Hematopoietic multipotent progenitor cell treated with erythropoietin and hydrocortisone succinate and interleukin-3 and kit ligand, for 4 days (in vitro differentiated cells): ENCODE measurements at places on chromosomes 4 and X.
A peak's percentile ranks its signal among the peaks of the same experiment; 100 is the strongest.

- no peak for DNase-seq
Observed at GRCh38 chr4:55503169-55503568, 43.5 kb downstream of the CLOCK start.

- no peak for DNase-seq
Observed at GRCh38 chrX:127884921-127885320, 167.3 kb downstream of the ACTRT1 start.

DNA sequence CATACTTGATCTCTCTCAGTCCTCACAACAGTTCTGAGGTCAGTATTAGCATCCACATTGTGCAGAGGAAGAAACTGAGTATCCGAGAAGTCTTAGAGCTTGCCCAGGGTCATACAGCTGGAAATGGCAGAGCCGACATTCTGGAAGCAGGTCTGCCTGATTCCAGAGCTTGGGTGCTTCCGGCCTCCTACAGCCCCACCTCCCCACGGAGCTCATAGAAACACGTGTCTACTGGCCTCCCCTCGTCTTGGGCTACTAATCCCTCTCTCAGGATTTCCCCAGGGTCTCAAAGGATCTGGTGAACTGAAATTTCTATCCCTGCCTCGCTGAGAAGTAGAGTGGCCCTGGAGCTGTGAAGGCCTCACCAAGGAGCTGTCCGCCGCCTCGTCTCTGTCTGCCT lies 12.0 kb upstream of the KDM5C start:
- no peak for DNase-seq

GRCh38 chrX:135295238-135295943 lies 13.9 kb upstream of the ETDC start:
- peak; percentile 66 for DNase-seq

DNA sequence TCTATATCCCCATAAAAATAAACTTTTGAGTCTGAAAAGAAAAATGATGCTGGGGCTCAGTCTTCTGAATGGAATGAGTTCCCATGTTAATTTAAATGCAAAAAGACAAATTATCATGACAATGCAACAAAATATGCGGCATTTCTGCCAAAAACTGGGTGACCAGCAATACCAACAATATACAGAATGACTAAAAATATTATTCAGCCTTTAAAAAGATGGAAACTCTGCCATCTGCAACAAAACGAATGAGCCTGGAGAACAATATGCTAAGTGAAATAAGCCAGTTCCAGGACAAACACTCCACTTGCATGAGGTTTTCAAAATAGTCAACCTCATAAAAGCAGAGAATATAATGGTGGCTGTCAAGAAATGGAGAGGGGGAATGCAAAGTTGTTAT lies 558.5 kb downstream of the IL15 start:
- DNase-seq: no peak

- no peak for DNase-seq
Observed at GRCh38 chr4:41532882-41533281, 5.1 kb upstream of the LIMCH1 start.

DNA sequence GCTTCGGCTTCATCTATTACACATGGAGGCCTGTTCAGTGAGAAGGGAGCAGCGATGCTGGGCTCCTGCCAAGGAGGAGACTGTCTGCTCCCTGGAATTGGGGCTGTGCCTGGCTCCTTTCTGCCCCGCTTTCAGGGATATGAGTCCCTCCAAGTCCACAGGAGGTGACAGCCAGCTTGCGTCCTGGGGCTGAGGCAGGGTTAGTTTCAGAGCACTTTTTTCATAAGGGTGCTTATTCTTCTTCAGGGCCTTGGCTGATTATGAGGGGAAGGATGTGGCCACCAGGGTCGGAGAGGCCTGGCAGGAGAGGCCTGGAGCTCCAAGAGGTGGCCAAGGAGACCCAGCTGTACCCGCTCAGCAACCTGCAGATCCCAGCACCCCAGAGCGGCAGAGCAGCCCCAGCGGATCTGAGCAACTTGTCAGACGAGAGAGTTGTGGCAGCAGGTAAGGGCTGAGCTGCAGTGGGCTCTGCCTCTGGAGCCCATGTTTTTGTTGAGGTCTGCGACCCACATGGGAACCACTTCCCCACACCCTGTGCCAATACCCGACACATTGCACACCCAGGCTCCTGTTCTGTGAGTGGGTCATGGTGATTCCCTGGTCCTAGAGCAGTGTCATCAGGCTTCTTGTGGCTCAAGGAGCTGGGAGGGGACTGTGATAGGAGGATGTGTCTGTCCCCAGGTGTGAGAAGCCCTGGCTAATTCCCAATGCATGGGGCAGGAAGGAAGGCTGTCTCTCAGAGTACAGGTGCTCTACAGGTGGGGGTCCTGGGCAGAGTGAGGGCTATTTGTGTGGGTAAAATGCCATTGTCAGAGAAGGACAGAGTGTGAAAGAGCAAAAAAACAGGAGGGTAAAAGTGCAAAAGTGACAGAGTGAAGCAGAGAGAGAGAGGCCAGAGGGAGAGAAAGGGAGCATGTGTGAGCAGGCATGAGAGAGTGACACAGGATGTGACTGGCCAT lies 47.4 kb downstream of the ZNF185 start:
- DNase-seq: no peak

DNA sequence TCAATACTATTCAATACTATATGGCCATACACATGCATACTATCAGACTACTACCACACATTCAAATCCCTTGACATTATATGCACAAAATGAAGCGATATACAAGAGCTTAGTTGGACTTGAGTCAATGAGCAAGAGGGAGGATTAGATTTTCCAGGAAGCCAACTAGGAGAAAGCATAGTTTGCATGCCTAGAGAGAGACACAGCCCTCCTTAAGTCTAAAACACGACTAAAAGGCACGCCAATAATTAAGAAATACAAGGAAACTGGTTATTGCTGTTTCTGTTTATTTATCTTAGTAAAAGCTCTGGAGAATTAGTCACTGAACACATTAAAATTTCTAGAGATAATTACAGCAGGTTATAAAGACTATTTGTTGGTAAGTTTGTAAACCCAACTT lies 21.8 kb downstream of the MBNL3 start:
- no peak for DNase-seq

- DNase-seq: no peak
Observed at GRCh38 chrX:64698317-64698716, 277.9 kb downstream of the ZC4H2 start.

GRCh38 chr4:184030764-184031163 lies 125.7 kb downstream of the STOX2 start:
- no peak for DNase-seq

- no peak for DNase-seq
Observed at GRCh38 chr4:28523681-28524190, 1663.1 kb downstream of the STIM2 start.

- DNase-seq: peak; percentile 49
Observed at GRCh38 chrX:119417842-119418241, 18.7 kb downstream of the SLC25A43 start.

GRCh38 chr4:147823130-147823529 lies 91.2 kb downstream of the ARHGAP10 start:
- DNase-seq: no peak

- no peak for DNase-seq
Observed at GRCh38 chr4:106529348-106530023, 160.9 kb upstream of the GIMD1 start.

- DNase-seq: no peak
Observed at GRCh38 chrX:2697306-2697705, 6.2 kb downstream of the CD99 start.

GRCh38 chr4:171279131-171279530 lies 534.1 kb upstream of the GALNTL6 start:
- DNase-seq: no peak

DNA sequence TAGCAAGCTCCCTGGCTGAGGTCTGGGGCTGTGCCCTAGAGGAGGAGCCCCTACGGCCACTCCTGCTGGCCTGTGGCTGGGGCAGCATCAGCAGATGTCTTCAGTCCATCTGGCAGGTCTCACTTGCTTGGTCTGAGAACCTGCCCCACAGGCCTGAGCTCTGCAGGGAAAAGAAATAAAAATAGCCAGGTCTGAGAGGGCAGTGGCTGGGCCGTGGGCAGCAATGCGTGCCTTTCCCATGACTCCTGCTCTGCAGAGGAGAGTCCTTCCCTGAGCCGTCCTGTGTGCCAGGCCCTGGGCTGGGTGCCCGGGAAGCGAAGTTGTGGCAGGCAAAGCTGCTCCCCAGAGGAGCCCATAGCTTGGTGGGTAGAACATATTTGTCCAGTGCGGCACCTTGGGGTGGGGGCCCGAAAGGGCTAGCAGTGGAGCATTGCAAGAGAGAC lies 11.3 kb upstream of the KIAA0232 start:
- DNase-seq: no peak

- DNase-seq: no peak
Observed at GRCh38 chr4:52266537-52267137, 215.5 kb downstream of the SPATA18 start.

GRCh38 chrX:39260965-39261364 lies 459.7 kb downstream of the MID1IP1 start:
- DNase-seq: peak; percentile 4

- DNase-seq: no peak
Observed at GRCh38 chrX:7164174-7164573, 16.2 kb upstream of the PUDP start.

DNA sequence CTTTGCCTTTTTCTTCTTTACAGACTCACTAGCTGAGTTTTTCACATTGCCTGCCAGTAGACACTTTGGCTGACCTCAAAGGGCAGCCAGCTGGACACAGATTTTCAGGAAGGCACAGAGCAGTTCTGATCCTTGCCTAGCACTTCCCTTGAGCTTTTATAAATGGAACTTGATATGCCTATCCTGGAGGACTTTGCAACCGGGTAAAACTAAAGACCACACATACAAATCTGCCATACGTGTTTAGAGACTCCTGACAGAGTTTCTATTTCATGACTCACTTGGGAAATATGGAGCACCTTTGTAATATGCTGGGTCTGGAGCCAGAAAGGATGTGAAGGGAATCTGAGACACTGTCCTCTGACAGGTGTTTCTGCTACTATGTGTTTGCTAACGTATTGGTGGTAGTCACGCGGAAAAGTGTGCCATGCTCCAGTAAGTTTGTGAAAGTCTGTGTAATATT lies 56.7 kb upstream of the RASSF6 start:
- no peak for DNase-seq

DNA sequence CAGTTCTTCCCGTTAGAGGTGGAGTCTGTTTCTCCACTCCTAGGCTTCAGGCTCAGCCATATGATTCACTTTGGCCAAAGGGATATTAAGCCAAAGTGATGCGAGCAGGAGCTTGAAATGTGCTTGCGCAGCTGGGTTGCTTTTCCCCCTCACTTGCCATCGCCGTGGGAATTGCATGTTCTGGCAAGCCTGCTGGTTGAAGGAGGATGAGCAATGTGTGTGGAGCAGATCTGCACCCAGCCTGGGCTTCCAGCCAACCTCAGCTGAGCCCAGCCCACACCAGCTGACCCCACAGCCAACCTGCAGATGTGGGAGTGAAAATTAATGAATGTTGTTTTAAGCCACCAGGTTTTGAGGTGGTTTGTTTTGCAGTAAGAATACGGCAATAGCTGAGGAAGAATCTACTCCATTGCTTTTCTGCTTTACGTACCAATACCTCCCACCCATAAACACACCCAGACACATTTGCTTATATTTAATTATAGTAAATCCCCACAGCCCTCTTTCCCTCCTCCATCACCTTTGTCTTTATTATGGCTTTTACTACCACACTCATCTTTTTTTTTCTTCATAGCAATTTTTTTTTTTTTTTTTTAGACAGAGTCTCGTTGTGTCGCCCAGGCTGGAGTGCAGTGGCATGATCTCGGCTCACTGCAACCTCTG lies 132.8 kb upstream of the FUNDC1 start:
- peak; percentile 49 for DNase-seq

GRCh38 chr4:135485371-135485770 lies 1283.8 kb upstream of the PABPC4L start:
- no peak for DNase-seq
